ENCODE measurements at places on chromosomes 1 and 21.

GRCh38 chr1:107138166-107138565 is 2.7 kb upstream of the NTNG1 start:
- no peak for DNase-seq

DNA sequence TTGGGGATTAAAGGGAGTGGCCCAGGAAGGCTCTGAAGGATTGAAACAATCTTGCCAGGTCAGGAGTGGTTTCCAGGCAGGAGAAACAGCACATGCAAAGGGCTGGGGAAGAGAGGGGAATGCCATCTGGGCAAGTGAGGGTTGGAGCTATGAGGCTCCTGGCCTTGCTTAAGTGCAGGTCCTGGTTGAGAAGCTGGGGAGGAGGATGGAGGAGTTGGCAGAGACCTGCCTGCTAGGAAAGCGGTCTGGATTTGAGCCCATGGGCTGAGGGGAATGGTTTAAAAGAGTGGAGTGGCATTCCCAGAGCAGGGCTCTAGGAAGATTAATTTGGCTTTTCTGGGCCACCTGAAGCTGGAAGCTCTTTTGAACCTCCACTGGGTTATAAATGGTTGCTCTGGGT is 9.2 kb downstream of the IGSF21 start:
- DNase-seq: no peak

DNA sequence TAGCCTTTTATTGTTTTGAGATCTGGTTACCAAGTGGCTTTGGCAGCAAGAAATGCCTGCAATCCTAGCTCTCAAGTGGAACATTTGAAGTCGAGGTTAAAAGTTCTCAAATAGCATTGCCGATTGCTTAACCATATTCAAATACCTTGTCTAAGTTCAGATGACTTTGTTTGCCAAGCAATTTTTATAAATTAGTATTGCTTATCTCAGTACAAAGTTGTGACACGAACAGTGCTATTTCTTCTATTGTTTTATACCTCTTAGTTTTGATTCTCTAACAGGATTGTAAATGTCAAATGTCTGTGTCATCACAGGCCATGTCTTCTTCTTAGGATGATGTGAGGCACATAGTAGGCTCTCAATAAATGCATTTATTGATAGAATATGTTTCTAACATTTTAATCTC is 633.3 kb downstream of the PTPRC start:
- DNase-seq: no peak

- no peak for DNase-seq
Measured at GRCh38 chr1:39625462-39626273, 13.8 kb downstream of the HEYL start.

GRCh38 chr1:244029124-244029523 is 22.0 kb upstream of the ZBTB18 start:
- no peak for DNase-seq

DNA sequence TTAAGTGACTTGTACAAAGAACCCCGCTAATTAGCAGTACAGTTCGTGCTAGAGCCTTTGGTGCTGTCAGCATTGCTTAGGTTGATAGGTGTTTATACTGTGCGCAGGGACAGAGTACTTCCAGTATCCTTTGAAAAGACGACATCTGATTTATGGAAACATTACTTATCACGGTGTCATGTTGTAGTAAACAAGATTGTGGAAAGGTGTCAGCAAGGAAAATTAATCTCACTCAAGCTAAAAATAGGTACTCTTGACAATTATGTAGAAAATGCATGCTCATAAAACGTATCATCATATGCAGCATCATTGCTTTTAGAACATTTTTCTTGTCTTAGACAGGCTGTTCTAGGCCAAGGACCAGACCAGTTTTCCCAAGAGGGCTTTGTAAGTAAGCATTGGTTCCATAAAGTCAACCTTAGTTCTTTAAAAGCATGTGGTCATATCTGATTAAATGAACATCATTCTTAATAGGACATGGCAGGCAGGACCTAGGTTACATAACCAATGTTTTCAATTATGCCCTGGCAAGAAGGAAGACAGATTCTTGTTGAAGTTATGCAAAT is 33.0 kb downstream of the SH3BGR start:
- no peak for DNase-seq

- no peak for DNase-seq
Measured at GRCh38 chr21:26973226-26973625, 6.3 kb upstream of the ADAMTS5 start.

All from activated naive CD8-positive, alpha-beta T cell treated with anti-CD3 and anti-CD28 coated beads, Interleukin-2, amount 50 U/mL, for 16 hours (primary cell).